ENCODE measurements at places on chromosomes 7 and 10.

- no peak for DNase-seq
These were observed 413 bp downstream of the BUD31 start for GRCh38 chr7:99409192-99409572.

GRCh38 chr10:16611037-16611436 is 89.4 kb upstream of the C1QL3 start:
- DNase-seq, result no peak

DNA sequence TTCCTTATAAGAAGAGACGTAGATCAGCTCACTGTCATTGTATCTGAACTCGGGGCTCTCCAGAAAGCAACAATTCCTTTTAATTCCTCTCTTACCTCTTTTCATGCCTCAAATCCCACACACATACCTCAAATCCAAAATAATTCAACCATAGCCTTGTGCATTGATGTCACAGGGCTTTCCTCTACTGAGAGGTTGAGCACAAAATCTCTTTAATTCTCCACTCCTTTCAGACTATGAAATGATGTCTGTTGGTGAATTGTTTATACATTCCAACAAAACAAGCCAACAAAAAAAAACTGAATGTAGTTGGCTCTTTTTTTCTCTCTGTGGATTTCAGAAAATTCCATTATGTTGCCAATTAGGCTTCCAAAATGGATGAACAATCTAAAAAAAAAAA is 53.2 kb downstream of the BPGM start:
- no peak for DNase-seq

- no peak for DNase-seq
These were observed 52.1 kb upstream of the UBE3C start for GRCh38 chr7:157086508-157087187.

GRCh38 chr10:60189861-60190475 is 199.7 kb downstream of the ANK3 start:
- no peak for DNase-seq

Measured in NB4 (cell line).